Urothelium cell line (cell line): ENCODE measurements at places on chromosomes 7 and 10.

- no peak for DNase-seq
These were observed 222.0 kb downstream of the LHFPL3 start for GRCh38 chr7:104550362-104550761.

DNA sequence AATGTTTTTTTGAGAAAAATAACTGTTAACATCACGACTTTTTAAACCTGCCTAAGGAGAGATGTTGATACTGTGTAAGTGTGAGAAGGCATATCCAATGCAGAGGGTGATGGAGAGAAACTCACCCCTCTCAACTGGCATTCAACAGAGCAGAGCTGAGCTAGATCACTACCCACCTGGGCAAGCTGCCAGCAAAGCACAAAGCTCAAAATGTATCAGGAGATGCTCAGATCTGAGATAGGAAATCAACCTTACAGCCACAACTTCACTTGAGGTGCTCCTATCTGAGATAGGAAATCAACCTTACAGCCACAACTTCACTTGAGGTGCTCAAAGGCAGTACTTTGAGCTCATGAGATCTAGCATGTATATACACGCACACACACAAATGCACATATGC is 151.5 kb upstream of the PDE1C start:
- no peak for DNase-seq

DNA sequence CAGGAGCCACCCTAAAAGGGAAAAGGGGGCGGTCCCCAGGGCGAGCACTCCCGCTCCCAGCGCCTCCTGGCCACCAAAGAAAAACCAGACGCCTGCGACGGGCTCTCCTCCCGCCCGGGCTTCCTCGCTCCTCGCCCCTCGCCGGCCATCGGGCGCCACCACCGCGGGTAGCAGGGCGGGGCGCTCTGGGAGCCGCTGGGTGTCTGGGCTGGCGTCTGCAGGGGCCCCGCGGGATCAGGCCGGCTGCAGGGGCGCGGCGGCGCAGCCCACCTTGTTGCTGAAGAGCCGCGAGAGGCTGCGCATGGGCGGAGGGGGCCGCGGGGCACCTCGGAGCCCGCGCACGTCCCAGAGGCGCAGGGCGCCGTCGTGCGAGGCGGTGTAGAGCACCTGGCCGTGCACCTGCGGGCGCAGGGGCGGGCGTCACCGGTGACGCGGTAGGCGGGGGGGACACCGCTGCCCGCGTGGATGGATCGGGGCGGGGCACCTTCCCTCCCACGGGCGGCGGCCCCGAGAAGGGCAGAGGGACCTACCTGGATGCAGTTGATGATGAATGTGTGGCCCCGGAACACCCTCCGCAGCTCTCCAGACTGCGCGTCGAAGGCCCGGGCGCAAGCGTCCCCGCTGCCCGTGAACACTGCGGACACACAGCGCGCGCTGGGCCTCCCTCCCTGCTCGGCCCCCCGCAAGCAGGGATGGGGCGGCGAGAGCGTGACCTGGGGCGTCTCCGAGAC is 28.3 kb downstream of the WDR86 start:
- DNase-seq: no peak

- DNase-seq: no peak
These were observed 124.5 kb downstream of the ZFAND4 start for GRCh38 chr10:45548068-45548467.

DNA sequence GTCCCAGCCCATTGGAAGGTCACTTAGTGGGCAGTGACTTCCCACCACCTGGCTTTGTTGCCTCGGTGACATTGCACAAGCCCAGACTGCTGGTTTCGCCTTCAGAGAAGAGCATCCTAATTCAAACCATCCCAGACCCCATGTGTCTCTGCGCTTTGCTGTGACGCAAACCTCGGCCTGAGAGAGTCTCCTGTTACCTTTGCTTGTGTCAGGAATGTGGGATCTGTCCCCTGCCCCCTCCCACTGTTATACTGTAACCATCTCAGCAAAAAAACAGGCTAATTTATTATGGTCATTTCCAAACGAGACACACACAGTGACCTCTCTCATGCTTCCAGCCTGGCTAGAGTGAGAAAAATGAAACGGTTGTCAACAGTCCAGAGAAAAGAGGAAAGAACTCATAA is 25.0 kb upstream of the AQP1 start:
- no peak for DNase-seq

GRCh38 chr10:30536578-30536977 is 93.0 kb downstream of the LYZL2 start:
- DNase-seq: no peak

- no peak for DNase-seq
These were observed 15.6 kb upstream of the CLDN12 start for GRCh38 chr7:90387470-90388240.

DNA sequence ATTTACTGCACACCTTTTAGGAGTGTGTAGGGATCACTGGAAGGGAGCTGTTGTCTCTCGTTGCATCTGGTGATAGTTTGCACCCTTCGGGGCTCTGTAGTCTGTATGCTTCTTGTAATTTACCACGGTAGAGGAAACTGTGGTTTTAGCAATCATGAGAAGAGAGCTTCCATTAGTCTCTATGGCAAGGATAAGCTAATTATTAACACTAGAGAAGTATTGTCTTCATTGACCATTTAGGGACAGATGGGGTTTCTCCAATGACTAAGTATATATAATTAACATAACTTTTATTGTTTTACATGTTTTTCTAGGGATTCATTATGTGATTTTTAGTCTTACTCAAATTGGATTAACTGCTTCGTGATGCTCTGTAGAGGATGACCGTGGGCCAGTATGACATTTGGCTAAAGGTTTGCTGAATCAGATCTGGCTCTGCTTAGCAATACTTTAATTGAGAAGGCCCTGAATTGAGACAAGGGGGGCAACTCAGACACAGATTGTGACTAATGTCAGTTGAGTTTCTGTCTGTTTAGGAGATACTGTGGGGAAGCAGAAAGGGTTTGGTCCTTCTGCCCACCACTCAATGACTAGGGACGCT is 8.7 kb downstream of the SLC18A2 start:
- no peak for DNase-seq

GRCh38 chr7:45679516-45679915 is 105.3 kb downstream of the ADCY1 start:
- no peak for DNase-seq

GRCh38 chr10:78981257-78981969 is 87.4 kb upstream of the ZMIZ1 start:
- DNase-seq: no peak

DNA sequence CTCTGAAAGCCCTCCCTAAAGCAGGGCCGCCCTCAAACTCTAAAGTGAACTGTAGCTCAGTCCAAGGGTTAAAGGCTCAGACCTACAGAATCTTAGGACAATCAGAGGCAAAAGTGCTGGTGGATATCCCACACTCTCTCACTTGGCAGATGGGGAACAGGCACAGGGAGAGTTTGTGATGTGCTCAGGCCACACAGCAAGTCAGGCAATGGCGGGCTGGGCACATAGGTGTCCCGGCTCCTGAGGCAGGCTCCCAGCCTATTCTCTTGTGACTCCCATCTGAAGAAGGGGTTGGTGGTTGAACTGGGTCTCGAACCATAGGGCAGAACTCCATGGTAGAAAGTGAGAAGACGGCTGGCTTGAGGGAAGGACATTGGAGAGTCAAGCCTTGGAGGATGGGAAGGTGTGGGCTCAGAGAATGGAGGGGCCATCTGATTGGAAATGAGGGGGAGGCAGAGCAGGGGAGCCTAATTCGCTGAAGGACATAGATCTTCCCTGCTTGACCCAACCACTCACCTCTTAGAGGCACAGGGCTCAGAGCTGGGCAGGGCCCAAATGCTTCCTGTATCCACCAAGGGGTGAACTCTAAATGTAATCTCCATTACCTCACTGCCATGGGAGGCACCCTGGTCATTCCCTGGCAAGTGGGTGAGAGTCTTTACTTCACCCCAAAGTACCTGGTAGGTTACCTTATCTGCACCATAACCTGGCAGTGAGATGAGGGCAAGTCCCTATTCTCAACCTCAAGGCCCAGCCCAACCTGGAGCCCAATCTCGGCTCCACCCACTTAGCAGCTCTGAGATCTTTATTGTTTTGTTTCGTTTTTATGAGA is 4.9 kb upstream of the ZMIZ1 start:
- no peak for DNase-seq

DNA sequence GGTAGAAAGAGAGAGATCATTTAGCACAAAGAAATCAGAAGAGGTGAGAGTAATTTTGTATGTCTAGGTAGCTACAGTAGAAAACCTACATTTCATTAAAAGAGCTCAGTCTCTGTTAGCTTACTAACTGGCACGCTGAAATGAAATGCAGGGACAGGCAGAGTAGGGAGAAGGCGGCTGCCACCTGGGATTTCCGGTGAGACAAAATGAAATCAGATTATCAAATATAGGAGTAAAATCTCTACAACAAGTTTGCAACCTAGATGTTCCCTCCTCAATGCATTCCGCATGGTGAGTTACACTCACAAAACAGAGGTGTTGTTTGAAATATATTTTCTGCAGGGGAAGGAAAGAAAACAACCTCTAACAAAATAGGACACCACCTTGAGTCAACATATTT is 55.9 kb downstream of the VOPP1 start:
- DNase-seq: no peak

- no peak for DNase-seq
These were observed 11.2 kb downstream of the GPR146 start for GRCh38 chr7:1055491-1055955.

DNA sequence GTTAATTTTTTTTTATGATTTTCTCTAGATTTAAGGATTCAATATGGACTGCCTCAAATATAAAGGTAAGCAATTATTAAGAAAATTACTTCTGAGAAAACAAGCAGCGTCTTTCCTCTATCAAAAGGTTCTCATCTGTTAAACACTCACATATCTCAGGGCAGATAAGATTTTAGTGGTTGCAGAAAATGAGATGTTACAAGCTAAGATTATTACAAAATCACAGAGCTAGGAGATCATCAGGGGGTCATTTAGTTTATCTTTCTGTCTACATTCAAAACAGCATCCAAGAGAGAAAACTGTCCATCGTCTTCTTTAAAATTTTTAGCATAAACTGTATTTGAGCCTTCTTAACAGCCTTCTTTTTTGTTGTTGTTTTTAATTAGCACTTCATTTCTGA is 29.1 kb upstream of the RHOBTB1 start:
- DNase-seq: no peak

GRCh38 chr10:24884793-24885192 is 67.6 kb downstream of the PRTFDC1 start:
- DNase-seq: no peak

DNA sequence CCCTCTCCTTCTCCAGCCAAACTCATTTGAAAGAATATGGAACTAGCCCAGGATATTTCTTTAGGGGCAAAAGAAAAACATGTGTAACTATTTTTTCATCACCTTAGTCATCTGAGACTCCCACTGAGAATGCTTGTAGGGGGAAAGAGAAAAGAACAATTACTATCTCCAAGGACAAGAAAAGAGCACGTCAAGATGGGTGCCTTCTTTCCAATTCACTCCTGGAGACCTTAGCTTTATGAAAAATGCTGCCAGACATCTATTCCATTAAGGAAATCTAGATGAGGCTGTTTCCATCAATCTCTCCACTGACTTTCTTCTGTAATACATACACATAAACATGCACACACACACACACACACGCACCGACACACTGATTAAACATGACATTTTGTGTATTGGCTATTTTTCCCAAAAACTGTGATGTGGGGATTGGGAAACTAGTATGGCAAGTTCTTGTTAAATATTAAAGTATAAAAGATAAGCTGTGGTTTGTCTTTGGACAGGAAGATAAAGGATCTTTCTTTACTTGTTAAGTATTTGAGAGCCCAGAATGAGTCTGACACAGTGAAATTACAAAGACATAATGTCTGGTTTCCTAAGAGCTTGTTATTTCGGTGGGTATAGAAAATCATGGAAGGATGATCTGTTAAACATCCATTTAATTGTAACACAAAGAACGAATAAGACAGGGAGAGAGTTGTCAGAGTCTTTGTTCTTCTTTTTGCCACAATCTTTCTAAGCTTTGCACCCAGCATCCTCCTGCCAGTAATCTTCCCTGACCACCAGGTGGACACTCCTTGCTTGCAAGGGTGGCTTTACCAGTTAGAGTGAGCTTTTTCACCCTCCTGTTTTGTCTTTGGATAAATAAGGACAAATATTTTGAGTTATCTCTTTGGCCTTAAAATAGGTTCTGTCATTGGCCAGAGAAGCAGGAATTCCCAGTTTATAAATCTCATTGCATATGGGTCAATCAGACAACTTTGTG is 177.3 kb upstream of the TMEM72 start:
- no peak for DNase-seq

DNA sequence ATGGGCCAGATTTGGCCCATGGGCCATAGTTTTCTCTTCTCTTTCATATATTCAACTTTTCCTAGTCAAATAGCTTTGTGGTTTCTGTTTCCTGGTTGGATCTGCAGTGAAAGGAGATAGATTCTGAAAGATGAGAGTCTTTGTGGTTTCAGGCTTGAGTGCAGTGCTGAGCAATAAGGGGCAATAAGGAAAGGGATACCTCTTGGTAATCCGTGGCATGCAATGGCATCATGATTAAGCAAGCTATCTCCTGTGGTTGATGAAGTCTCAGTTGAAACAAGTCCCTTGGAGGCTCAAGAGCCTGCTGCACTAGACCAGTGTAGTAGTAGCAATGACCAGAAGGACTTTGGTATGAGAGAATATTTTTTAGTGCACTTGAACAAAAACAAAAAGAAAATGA is 187.7 kb upstream of the CNTNAP2 start:
- no peak for DNase-seq

- DNase-seq: no peak
These were observed 18.1 kb downstream of the LSM8 start for GRCh38 chr7:118202061-118202460.

DNA sequence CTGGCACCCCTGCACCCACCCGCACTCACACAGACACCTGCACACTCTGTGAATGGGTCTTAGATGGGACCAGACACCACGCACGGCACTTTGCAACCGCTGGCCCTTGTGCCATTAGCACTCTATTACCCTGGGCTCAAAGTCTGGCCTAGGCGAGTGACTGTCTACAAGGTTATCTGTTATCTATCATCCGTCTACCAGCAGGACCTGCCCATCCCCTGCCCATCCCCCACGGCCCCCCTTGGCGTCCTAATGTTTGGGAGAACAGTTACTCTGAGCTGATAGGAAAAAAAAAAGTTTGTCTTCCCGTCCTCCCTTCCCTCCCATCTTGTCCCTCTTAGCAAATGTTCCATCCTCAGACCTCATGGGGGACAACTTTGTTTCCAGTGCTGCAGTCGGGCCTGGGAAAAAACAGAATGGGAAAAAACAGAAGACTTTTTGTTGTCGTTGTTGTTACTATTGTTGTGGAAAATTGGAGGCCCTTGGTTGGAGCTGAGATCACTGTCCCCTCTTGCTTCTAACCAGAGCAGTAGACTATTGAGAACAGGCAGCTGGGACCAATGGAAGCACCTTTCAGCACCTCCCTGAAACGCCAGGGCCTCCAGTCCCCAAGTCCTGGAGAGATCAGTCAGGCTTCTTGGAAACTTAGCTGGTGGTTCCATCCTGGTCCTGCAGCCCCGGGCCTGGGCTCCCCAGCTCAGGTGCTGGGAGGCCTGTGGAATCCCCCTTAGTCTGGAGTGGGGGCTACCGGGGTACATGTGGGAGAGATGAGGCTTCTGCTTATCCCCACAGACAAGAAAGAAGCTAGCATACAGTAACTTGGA is 12.2 kb downstream of the UNCX start:
- no peak for DNase-seq
